ENCODE measurements at places on chromosomes 11 and 22. TPM values are rescaled to one million over a fixed set of nuclear protein-coding genes. Genes with fewer than 3 reads are reported as not detected.

Gene GSTT4
- total RNA-seq, result not detected

Gene HPX
- total RNA-seq, result not detected

Gene CPT1B
- 0.52 TPM for total RNA-seq

Gene MRPL21
- 63.7 TPM for total RNA-seq

Gene KCNK4
- total RNA-seq, result not detected

Gene ANO5
- under 0.01 TPM for total RNA-seq

Gene DGAT2
- total RNA-seq, result 1.8 TPM

Gene MS4A3
- not detected for total RNA-seq

Gene FJX1
- total RNA-seq, result 16.7 TPM

Gene PHOX2A
- not detected for total RNA-seq

Gene ZFP91
- 38.8 TPM for total RNA-seq

Gene LRP4
- total RNA-seq, result 5.0 TPM

Gene NKAPD1
- total RNA-seq, result 13.6 TPM

Gene MUC5AC
- total RNA-seq, result not detected

Gene PGAP2
- 14.6 TPM for total RNA-seq

Gene SULT4A1
- not detected for total RNA-seq

All from epithelial cell of alveolus of lung (primary cell).